ENCODE measurements at places on chromosomes 11 and 22. TPM values are rescaled to one million over a fixed set of nuclear protein-coding genes. Genes with fewer than 3 reads are reported as not detected.

DNA sequence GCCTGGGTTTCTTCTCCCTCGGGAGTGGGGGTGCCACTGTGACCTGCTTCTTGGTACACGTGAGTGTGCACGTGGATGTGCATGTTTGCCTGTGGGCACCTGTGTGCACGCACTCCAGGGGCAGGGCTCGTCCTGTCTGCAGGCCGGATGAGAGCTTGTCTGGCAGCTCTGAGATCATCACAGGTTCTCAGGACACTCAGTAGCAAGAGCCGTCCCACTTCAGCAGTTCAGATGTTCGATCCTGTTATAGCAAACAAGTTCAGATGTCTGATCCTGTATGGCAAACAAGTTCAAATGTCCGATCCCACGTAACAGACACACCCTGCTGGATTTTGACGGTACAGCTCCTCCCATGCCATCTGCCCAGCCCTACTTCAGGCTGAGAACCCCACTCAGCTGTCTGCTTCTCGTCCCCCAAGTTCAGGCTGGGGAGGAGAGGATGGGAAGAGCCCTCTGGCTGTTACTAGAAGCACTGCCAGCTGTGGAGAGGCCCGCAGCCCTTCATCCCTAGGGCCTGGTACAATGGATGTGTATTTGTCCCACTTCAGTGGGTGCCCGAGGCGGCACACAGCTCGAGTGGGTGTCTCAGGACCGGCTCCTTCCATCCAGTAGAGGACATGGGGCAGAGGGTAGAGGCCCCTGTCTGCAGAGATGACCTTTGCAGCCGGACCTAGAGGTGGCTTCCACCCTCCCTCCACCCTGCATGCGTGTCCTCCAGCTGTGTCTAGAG is 1126.9 kb downstream of the BRD1 start:
- DNase-seq, result no peak

DNA sequence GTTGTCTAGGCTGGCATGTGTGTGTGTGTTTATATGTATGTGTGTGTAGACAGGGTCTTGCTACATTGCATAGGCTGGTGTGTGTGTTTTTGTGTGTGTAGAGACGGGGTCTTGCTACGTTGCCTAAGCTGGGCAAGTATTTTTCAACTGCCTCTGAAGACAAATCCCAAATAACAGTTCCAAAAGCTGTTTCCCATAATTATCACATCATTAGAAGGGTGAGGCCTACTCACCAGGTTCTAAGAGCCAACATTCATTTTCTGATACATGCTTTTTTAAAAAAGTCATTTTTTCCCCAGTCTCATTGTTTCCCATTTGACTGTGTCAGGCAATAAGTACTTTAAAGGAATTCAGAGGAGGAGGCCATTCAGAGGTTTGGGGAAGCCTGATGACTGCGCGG is 22.8 kb downstream of the SAA1 start:
- no peak for DNase-seq

DNA sequence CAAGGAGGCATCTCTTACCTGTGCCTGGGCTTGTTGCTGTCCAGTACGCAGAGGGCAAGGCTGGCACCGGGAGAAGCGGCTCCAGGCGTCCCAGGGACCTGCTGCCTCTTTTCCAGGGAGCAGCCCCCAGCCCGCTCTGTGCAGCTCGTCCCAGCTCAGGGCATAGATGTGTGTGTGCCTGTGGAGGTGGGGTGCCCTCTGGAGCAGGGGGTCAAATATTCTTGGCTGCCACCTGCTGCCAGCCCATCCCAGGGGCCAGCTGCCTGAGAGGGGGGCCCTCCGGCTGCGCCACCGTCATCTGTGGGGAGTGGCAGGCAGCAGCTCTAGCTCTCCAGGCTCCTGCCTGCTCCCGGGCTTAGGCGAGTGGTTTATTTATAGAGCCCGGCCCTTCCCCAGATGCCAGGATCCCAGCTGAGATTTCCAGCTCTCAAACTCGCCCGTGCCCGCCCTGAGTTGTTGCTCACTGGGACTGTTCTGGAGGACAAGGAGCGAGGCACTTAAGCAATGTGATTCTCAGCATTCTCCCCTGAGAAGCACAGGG is 87.5 kb downstream of the RTL6 start:
- DNase-seq, result no peak

DNA sequence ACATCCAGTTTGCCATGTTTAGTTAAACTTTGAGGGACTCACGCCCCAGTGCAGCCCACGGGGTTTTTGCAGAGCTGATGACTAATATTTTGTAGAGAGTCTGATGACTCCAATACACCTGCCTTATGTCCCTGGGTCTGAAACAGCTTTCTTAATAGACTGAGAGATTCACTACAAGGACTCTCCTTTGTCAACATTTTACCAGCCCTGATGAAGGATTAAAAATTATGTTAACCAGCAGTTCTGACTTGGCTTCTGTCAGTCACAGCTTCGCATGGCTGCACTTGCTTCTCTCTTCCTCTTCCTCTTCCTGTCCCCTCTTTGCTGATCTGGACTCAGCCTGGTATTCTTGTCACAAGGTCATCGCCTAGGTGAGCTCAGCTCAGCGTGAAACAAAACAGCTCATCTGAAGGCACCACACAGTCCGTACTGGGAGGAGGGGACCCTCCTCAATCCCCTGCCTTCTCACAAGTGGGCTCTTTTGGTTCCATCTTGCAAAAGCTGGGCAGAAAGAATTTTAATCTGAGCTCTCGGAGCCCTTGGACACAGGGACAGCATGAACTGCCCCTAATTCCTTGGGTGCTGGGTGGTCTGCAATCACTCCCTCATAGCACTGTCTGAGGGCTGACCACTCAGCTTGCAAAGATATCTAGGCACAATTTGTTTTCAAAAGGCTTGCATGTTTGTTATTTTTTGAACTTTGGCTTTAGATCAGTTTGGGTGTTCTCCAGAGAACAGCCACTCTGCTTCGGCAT is 38.1 kb upstream of the POU2AF1 start:
- DNase-seq, result peak; percentile 43

- DNase-seq, result no peak
Observed at GRCh38 chr11:43367382-43368178, 8.9 kb downstream of the TTC17 start.

GRCh38 chr11:27018902-27019529 is 21.6 kb upstream of the BBOX1 start:
- DNase-seq, result no peak

DNA sequence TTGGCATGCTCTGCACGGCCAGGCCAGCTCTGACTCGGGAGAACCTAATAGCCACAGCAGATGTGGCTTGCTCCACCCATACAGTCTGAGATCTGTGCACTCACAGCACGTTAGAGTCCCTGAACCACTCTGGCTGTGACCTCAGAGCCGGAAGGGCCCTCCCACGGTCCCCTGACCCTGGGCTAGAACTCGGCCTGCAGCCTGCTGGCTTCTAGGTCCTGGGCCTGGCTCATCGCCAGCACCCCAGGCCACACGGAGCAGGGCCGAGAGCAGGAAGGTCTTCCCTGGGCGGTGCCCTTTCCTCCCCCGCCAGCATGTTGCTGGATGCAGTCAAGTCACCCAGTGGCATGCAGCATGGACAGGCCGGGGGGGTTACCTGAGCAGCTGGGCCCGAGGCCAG is 35.3 kb upstream of the TTLL12 start:
- DNase-seq, result no peak

- DNase-seq, result no peak
Observed at GRCh38 chr11:32131321-32131720, 40.4 kb downstream of the RCN1 start.

DNA sequence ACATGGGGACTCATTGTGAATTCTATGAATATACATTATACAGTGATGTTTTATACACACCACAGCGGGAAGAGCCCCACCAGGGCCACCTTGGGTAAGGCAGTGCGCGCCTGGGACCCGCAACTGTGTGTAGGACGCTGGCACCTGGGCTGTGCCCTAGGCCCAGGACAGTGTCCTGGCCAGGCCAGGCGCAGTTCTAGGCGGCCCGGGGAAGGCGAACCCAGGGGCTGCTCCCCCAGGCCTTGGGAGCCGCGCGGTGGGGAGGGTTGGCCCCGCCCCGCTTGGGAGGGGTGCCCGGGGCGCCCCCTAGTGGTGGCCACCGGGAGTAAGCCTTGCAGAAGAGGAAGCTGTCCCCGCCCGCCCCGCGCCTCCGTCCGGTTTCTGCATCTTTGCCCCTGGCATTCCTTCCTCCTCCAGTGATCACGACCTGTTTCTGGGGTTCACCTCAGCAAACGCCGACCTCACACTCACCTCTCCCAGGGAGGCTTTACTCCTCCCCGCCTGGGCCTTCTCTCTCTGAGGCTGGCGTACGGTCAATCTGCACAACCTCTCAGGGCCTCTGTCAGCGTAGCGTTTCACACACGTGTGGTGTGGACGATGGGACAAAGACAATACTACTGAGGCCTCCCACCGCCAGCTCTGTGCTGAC is 9.5 kb upstream of the EHD1 start:
- peak; percentile 68 for DNase-seq

DNA sequence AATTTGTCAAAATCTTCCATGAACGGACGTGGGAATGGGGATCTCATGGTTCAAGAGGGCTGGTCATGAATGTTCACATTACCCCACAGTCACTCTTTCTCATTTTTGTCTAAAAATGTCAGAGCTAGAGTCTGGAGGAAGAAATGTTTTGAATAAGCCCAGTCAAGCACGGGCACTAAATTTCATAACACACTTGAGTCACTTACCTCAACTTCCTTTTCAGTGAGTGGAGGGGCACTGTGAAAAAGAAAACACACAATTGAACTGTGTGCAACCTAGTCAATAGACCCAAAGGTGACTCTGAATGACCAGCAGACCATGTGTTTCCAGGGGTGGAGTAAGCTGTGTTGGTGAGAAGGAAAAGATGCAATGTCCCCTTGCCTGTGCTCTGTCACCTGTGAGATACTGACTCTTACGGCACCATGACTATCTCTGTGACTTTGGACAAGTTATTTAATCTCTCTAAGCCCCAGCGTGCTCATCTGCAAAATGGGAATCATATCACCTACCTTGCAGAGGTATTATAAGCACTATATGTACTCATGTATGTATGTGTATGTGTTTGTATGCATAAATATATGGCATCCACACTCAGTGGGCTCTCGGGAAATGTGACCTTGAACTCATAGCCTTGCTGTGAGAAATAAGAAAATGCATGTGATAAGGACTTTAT is 38.2 kb upstream of the LYVE1 start:
- no peak for DNase-seq

- no peak for DNase-seq
Observed at GRCh38 chr11:127609025-127609773, 608.6 kb upstream of the KIRREL3 start.

DNA sequence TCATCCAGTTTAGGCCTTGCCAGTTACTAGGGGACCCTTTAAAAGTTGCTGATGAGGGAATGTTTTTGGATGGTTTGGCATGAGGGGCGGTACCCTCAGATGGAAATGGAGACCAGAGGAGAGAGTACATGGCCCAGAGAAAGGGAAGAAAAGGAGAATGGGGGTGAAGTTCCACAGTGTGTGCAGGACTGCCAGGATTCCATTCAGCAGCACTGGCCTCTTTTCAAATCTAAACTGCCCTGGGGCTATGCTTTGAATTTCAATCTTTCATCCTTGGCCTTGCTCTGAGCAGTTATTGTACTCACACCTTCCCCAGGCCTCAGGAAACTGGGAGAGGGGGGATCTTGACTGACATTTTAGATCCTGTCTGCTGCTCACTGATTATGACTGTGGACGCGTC is 3.0 kb downstream of the SLC3A2 start:
- DNase-seq, result no peak

- no peak for DNase-seq
Observed at GRCh38 chr11:99979042-99979441, 708.0 kb upstream of the ARHGAP42 start.

DNA sequence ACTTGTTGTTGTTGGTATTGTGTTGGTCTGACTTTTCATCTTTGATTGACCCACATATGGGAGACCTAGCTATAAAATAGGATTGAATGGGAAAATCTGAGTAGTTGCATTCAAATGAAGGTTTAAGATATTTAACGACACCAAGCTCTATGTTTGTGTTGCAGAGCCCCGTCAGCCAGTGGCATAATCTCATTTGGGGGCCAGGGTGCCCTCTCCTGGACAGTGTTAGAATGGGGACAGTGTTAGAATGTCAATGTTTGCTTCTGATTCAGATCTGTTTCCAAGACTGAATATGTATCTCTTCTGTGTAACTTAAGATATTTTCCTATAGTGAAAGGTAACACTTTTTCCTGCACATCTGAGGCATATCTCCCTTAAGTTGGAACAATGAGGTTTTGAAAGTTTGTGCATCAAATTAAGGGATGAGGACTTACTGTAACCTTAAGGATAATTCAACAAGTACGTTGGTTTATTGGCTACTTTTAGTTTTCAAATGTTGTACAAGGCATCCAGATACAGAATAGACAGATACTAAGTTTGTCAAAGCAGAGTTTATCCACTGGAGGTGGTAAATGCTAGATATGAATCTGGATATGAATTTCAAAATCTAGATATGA is 5.3 kb upstream of the OR52M1 start:
- peak; percentile 11 for DNase-seq

The PKP3 gene
- 6.6 TPM for polyA plus RNA-seq

The CASP1 gene
- polyA plus RNA-seq, result 3.1 TPM

The RFPL2 gene
- 0.73 TPM for polyA plus RNA-seq

The ARHGAP42 gene
- polyA plus RNA-seq, result 35.3 TPM

The CHRNA10 gene
- polyA plus RNA-seq, result 2.9 TPM

The SLCO2B1 gene
- polyA plus RNA-seq, result 8.2 TPM

The SCUBE1 gene
- 8.7 TPM for polyA plus RNA-seq

The APOL6 gene
- 4.8 TPM for polyA plus RNA-seq
